ENCODE measurements at places on chromosomes 7 and 10.

GRCh38 chr10:102678842-102679289, 34.6 kb downstream of the TRIM8 start:
- DNase-seq = peak; percentile 69

- DNase-seq = no peak
Measured at GRCh38 chr7:17948526-17949238, 8.4 kb upstream of the SNX13 start.

DNA sequence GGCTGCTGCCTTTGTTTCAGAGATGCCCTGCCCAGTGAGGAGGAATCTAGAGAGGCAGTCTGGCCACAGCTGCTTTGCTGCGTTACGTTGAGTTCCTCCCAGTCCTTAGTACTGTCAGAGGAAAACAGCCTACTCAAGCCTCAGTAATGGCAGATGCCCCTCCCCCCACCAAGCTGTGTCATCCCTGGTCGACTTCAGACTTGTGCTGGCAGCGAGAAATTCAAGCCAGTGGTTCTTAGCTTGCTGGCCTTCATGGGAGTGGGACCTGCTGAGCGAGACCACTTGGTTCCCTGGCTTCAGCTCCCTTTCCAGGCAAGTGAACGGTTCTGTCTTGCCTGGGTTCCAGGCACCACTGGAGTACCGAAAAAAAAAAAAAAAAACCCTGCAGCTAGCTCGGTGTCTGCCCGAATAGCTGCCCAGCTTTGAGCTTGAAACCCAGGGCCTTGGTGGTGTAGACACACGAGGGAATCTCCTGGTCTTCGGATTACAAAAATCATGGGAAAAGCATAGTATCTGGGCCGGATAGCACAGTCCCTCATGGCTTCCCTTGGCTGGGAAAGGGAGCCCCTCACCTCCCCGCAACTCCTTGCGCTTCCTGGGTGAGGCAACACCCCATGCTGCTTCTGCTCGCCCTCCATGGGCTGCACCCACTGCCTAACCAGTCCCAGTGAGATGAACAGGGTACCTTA, 9.1 kb downstream of the SDHAF3 start:
- DNase-seq = no peak

DNA sequence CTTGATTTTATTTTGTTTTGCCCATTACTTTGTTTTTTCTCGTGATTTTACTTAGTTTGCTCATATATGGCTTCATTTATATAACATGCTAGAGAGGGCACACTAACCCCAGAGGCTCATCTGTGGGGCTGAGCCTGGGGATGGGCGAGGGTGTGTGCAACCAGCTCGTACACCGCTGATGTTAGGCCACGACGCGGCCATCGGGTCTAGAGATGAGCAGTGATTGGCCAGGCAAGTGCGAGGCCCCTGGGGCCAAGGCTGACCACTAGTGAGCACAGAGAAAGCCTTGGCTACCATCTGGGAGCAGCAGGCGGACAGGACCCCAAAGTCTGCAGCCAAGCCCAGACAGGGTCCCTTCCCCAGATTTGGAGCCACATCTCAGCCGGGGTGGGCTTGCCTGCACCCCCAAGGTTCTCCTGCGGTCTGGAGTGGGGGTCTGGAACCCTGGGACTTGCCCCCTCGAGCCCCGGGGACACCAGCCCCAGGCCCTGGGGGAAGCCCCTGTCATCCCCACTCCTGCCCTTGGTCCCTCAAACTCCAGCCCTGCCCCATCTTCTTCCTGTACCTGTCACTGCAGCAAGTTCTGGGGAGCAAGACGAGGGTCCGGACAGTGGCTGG, 3.7 kb downstream of the FUOM start:
- no peak for DNase-seq

DNA sequence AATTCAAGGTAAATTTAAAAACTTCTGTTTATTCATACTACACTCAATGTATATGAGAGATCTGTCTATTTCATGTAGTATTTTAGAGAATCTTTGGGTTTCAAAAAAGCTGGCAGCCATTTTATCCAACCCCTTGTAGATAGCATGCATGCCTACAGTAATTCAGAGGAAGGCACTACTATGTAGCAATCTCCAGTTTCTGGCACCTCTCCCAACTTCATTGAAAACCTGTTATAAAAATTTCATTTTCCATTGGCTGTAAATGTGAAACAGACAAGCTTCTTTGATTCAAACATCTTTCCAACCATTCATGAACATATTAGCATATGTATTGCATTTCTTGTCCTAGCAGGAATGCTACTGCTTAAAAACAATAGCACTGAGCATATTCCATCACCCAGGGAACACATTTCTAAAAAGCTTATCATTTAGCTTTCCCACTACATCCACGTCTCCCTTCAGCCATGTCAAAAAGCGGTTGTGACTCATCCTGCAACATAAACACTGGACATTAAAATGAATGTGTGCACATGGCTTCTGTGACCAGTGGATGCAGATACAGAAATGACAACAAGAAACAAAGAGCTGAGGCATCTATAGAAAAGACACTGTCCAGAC, 330.4 kb upstream of the AOAH start:
- no peak for DNase-seq

DNA sequence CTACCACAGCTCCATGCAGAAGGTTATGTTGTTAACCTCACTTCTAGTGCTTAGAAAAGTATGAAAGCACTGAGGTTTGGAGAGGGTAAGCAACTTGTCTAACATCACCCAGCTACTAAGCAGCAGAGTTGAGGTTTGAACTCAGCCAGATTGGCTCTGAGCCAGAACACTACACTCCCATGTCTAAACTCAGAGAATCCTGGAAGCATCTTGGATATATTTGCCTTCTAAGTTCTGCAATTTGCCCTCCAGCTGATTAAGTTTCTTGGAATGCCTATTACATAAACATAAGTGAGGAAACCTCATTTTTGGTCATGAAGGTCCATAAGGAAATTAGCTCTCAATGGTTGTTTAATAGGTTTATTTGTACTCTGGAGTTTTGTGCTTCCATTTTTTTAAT, 78.1 kb upstream of the PHYHIPL start:
- no peak for DNase-seq

- no peak for DNase-seq
Measured at GRCh38 chr10:74052994-74053393, 55.1 kb downstream of the VCL start.

GRCh38 chr7:32142649-32143048, 72.4 kb upstream of the PDE1C start:
- no peak for DNase-seq

GRCh38 chr10:38093816-38094157, 350 bp upstream of the ZNF37A start:
- DNase-seq = no peak
